Right ventricle myocardium superior (tissue), 1 donor: ENCODE measurements at places on chromosomes 1 and 21. TPM values are rescaled to one million over a fixed set of nuclear protein-coding genes. Genes with fewer than 3 reads are reported as not detected.

Gene KRTAP19-2
- not detected for total RNA-seq

Gene EVA1C
- total RNA-seq: 12.9 TPM

Gene PRKAA2
- 77.2 TPM for total RNA-seq

GRCh38 chr1:206829875-206830274 is 35.5 kb upstream of the IL20 start:
- DNase-seq: no peak

DNA sequence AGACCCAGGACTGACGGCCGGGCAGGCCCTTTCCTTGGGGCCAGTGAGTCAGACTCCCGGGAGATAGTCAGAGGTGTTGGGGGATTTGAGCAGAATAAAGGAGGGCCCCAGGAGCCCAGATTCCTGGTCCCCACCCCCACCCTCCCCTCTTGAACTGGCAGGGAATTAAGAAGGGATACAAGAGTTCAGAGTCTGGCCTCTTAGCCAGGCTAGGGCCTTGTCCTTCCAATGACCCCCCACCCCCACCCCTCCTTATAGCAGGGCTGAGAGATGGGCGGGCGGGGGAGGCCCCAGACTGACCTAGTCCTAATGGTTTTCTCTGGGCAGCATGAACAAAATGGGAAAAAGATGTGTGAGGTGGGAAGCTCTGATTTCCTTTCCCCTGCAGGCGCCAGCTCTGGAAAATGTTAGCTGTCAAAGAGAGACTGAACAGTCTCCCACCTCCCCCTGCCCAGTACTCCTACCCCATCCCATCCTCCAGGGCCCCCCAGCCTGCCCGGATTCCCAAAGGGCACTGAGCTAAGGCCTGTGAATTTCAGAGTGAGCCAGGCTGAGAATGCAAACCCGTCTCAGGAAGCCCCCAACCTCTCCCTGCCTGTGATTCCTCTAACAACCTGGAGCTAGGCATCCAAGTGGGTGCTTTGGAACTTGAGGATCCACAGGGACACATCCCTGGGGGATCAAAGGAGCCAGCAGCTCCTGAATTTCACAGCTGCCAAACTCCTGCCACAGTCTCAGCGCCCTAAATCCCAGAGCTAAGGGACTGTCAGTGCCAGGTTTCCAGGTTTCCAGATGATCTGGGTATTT is 5.8 kb upstream of the CRABP2 start:
- no peak for DNase-seq

DNA sequence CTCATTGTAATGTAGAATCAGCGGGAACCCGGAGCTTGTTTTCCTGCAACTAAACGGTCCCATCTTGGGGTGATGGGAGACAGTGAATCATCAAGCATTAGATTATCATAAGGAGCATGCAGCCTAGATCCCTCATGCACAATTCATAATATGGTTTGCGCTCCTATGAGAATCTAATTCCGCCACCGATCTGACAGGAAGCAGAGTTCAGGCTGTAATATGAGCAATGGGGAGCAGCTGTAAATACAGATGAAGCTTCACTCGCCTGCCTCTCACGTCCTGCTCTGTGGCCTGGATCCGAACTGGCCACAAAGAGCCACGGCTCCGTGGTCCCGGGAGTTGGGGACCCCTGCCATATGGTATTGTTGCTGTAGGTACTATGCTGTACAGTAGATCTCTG is 1.6 kb downstream of the IFI44 start:
- DNase-seq: no peak

DNA sequence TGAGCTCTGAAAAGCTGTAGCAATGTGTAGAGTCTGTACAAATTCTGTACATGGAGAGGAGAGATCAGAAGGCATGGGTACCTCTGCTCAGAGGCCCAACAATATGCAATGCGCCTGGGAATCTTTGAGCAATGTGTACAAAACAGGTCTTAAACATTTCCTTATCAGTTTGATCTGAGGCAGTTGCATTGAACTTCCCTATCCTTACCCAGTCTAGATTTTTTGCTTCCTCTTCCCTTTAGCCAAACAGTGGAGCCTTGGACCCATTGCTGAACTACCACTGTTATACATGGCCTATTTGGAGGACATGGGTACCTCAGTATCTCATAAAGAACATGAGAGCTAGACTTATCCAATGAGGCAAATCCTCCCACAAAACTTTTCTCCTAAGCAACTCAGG is 12.6 kb upstream of the MNDA start:
- DNase-seq: no peak

DNA sequence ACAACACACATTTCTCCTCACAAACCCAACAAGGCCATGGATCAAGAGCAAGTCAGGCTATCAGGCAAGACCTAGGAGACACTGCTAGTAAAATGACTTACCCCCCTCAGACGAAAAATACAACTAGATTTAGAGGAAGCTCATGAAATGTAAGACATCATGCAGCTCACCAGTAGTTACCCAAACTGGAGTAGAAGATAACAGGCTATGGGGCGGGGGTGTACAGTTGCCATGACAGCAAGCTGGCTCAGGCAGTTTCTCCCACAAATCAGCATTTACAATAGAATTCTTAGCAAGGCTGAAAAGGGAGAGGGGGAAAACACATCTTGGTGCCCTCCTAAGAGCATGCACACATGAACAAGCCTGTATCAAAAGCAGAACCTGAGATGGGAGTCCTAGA is 13.9 kb downstream of the TPM3 start:
- DNase-seq: no peak

DNA sequence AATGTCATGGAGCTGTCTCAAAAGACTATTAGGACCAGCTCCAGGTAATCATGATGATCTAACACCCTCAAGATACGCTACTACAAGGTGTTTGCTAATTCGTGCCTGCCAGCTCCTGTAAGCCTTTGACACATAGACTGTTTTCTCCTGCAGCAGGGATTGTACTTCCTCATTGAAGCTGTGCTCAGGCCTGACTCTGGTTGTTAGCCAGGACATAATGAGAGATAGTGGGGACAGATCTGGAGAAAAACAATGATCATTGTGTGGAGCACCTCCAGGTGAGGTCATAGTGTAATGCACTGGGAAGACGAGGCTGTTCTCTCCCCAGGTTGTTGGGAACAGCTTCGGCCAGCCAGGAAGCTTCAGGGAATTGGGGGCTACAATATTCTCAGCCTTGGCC is 94.6 kb downstream of the SETD4 start:
- no peak for DNase-seq
